ENCODE measurements at places on chromosomes 5 and 9.
A peak's percentile ranks its signal among the peaks of the same experiment; 100 is the strongest.

DNA sequence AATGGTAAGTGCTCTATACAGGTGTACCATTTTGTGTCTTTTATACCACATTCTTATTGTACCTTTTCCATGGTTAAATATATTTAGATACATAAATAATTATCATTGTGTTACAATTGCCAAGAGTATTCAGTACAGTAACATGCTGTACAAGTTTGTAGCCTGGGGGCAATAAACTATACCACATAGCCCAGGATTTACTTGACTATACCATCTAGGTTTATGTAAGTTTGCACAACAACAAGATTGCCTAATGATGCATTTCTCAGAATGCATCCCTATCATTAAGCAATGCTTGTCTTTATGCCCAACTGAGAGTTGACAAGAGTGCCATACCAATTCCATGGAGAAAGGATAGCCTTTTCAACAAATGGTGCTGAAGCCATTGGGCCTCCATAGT lies 136.7 kb upstream of the PJA2 start:
- DNase-seq, result no peak

DNA sequence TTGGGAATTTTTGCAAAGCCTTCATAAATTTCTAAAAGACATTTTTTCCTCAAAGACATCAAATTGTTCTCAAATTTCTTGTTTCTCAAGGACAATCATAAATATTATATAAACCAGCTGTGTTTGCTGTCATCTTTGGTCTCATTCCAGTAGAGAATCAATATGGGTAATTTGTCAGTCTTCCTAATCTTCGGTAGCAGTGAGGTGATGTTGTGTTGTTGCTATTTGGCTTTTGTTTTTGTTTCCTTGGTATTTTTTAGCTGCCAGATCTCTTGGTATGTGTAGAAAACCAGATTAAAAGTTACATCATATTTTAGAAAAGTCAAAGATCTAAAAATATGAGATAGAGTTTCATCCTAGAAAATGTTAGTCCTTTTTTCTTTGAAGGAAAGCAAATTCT lies 87.5 kb downstream of the CAMK4 start:
- no peak for DNase-seq

- no peak for DNase-seq
These were observed 134.1 kb downstream of the ROR2 start for GRCh38 chr9:91815896-91816295.

DNA sequence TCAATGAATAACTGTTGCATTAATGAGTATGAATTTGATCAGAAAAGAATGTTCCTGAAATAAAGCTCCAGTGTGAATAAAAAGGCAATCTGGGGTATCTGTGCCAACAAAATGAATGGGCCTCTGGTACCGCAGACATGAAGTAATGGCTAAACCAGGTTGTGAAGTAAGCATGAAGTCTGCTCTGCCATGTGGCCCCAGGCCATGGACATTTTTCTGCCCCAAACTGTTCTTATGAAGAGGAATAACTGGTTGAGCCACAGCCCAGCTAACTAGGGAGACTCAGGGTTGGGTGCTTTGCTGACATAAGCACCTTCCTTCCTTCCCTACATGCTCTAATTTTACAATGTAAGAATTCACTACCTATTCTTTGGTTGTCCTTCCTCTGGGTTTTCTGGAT lies 147.4 kb upstream of the LRRTM2 start:
- DNase-seq, result no peak

DNA sequence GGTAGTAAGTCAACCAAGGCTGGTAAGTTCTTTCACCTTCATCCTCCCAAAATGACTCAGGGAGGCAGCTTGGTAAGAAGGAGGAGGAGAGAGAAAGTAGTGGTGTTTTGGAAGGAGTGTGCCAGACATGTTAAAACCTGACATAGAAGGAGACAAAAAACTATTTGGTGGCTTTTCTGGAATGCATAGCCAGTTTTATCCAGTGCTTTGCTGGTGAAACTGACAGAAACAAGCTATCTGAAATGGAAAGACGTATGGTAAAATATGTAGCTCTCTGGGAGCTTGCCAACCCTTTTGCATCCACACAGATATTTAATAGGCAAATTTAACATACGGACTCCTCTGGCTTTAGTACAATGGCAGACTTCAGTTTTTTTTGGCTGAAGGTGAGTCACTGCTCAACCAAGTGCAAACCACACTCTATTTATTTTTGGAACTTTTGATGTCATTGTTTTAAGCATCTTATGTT lies 45.4 kb downstream of the RAB14 start:
- DNase-seq, result no peak

DNA sequence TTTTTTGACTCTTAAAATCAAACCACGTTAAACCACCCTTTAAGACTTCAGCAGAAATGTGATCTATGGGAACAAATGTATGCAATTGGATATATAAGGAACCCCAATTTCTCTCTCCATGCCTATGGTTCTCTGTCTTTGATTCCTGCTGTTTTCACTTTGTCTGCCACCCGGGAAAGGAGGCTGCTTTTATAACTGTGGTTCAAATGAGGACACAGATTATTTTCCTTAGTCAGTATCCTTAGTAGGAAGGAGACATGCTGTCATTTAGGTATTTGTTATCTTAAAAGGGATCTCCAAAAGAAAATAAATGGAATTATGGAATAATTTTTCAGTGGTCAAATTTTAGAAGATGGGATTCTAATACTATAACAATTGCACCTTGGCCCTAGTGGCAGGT lies 176.1 kb upstream of the NREP start:
- no peak for DNase-seq

DNA sequence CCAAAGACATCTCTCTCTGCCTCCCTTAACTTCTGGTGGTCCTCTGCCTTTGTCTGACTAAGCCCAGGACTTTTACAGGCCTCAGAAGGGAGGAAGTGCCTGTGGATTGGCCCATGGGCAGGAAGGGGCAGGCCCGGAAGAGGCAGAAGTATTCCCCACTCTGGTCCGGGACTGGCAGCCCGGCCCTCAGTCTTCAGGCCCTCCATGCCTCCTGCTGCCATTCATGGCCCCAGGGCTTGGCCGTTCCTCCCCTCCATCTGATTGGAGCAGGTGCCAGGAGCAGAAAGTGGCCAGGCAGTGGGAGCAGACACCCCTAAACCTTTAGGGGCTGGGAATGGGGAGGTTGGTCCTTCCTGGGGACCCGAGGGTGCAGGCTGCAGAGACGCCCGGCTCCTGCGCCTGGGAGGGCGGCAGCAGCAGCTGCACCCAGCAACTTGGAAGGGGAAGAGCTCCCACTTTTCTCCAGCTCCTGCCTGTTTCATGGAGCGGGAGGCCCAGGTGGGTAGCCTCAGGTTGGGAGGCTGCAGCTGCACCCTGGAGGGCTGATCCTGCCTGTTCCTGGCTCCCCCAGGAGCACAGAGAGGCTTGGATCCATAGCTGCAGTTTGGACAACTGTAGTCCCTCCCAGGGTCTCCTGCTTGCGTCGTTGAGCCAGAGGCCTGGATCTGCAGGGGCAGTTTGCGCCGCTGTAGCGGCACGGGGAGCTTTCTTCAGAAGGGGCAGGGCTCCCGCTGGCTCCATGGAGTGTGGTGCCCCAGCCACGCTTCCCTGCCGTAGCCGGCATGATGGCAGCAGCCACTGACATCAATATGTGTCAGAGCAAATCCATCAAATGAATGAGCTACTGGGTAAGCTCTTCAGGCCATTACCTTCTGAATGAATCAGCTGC lies 661.5 kb upstream of the NUDT12 start:
- no peak for DNase-seq

- DNase-seq, result peak; percentile 97
These were observed 16.8 kb downstream of the ACSL6 start for GRCh38 chr5:131994533-131995226.

DNA sequence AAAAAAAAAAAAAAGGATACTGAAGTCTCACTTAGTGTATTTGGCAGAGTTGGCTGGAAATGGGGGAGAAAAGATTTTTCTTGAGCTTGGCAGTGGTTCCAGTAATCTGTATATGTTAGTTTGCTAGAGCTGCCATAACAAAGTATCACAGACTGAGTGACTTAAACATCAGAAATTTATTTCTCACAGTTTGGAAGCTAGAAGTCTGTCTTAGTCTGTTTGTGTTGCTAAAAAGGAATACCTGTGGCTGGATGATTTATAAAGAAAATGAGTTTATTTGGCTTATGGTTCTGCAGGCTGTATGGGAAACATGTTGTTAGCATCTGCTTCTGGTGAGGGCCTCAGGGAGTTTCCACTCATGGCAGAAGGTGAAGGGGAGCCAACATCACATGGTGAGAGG lies 89.6 kb upstream of the CEP78 start:
- no peak for DNase-seq

GRCh38 chr9:21322911-21323461 lies 12.2 kb downstream of the KLHL9 start:
- no peak for DNase-seq

GRCh38 chr5:122845229-122846050 lies at the start of gene SNX24:
Gene SNX24, plus strand, starts transcription at chr5:122845613. Its CDS starts 21 bp downstream, at chr5:122845634.
- peak; percentile 83 for DNase-seq

DNA sequence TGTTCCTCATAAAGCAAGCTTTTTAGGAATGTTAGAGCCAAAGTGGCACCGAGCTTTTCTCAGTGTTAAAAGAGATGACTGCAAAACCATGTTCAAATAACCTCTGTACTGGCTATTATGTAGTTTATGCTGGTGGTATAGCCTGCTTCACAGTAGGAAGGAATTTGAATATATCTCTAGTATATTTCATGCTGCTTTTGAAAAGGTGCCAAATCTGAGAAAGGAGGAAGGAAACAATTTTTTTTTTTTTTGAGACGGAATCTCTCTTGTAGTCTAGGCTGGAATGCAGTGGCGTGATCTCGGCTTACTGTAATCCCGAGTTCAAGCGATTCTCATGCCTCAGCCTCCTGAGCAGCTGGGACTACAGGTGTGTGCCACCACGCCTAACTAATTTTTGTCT lies 13.5 kb downstream of the CREBRF start:
- no peak for DNase-seq

- no peak for DNase-seq
These were observed 5.0 kb upstream of the PPP2R2B start for GRCh38 chr5:146883511-146883910.

DNA sequence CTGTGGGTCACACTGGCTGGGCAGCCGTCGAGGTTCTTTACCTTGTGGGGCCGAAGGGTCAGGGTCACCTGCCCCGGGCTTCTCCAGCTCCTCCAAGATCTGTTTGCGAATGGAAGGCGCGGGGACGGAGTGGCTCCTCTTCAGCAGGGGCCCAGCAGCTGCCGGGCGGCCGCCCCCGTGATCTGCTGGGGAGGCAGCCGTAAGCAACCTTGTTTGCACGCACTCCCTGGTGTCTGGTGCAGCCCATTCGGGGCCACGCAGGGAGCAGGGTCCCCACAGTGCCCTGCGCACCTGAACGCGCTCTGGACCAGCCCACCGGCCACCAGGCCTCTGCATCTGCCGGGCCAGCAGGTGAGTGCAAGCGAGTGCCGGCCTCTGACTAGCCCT lies 34.9 kb downstream of the PNPLA7 start:
- DNase-seq, result no peak

DNA sequence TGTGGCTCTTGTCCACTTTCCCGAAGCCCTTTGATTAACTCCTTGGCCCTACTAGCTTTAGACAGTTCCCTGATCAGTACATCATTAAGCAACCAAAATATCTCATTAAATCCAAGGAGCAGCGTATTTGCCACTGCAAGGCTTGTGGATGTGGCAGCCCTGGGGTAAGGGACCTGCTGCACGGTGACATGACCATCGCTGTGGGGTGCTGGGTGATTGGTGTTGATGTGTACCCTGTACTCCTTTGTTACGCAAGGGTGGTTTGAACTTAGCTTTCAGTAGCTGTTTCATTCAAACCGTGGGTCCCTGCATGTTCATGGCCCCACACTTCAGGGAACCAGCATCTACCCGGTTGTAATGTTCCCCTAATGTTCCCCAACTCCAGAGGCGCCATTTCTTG lies 41.0 kb downstream of the OTULIN start:
- DNase-seq, result no peak

GRCh38 chr5:7395947-7396712 lies at the start of gene ADCY2:
Gene ADCY2, plus strand, starts transcription at chr5:7396138. Its CDS starts 159 bp downstream, at chr5:7396297.
- no peak for DNase-seq

DNA sequence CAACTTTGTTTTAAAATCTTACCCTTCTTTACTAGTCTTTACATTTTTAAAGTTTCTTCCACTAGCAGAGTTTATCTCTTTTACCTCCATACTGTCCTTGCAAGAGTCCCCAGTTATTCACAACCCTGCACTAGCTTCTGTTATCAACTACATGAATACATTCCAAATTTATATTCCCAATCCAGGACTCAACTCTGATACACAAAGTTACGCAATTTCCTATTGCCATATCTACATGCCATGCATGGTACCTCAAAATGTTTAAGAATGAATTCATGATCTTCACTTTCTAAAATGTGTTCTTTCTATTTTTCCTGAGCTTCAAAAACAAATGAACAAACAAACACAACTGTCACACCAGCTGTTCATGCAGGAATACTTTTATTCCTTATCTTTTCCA lies 668.7 kb downstream of the CDH18 start:
- DNase-seq, result no peak

Data from hematopoietic multipotent progenitor cell treated with erythropoietin and hydrocortisone succinate and interleukin-3 and kit ligand, for 15 days (in vitro differentiated cells).